ENCODE measurements at places on chromosomes 5 and 9.

DNA sequence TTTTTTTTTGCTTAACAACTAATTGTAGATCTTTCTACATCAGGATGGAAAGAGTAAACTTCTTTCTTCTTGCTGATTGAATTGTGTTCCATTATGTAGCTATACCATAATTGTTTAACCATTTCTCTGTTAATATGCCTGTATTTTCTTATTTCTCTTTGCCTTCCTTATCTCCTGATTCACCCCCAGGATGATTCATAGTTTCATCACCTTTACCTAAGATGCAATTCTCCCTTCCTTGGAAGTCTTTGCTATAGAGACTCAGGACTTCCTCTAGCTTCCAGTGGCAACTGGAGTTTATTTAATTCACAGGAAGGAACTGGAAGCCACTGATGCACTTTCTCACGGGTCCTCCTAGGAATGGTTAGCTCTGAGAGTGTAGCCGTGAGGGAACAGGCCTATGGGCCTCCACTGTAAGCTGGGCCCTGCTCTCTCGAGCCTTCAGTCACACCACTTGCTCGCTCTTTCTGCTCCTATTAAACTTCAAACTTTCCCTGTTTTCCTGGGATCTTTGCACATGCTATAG is 83.1 kb downstream of the FGF1 start:
- no peak for ATAC-seq

GRCh38 chr5:34831303-34831702 is 7.7 kb upstream of the TTC23L start:
- no peak for ATAC-seq

GRCh38 chr5:3853362-3853761 is 257.7 kb downstream of the IRX1 start:
- ATAC-seq = no peak

GRCh38 chr5:82854956-82855355 is 222.2 kb downstream of the TMEM167A start:
- no peak for ATAC-seq

DNA sequence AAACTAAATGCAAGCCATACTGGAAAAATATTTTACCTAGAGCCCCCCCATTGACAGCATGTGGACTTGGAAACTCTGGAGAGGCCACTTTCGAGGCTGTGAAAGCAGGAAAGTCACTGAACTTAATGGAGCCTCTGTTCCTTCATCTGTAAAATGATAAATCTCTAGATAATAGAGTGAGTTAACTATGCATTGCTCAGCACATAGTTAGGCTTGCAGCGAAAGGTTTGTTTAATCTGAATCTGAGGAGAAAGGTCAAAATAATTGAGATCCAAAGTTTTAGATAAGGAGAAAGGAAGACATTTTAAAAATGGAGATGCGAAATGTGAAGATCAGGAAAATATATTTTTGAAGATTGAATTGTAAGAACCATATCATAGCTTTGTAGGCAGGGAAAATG is 4.6 kb downstream of the PCSK5 start:
- no peak for ATAC-seq

DNA sequence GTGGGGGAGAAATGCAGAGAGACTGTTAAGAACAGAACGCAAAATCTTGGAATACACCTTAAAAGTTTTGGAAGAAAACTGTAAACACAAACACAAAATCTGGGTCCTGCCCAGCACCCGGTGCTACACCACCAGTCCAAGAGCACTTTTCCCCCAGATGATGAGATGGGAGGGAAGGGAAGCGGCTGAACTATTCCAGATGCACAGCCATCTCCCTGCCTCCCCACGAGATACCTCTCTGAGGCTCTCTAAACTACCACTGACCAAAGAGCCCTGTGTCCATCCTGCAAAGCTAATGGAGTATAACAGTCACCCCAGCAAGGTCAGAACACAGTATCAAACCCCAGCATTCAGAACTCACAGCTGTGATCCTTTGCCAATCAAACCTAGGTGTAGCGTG is 8.0 kb downstream of the SPARC start:
- ATAC-seq = no peak

GRCh38 chr5:179142434-179143198 is 82.4 kb downstream of the ZNF354C start:
- ATAC-seq = peak; percentile 73

DNA sequence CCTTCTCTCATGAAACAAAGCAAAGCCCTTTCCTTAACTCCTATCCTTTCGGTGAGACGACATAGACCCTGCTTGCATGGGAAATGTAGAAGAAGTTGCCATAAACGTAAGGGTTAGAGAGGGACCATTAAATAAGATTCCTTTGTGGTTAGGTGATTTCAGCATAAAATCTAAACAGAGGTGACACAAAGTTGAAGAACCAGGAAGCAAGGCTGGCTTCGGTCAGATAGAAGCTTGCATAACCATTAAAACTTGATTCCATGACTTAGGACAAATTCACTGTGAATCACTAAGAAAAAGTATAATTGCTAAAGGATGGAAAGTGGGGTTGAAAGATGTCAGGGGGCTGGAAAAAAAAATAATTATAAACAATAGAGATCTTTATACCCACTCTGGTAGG is 30.9 kb upstream of the ABLIM3 start:
- peak; percentile 16 for ATAC-seq

GRCh38 chr9:7223981-7224380 is 466.2 kb downstream of the KDM4C start:
- peak; percentile 22 for ATAC-seq

- ATAC-seq = no peak
Observed at GRCh38 chr5:33772380-33772897, 119.4 kb downstream of the ADAMTS12 start.

GRCh38 chr9:74861773-74862474 is 25.8 kb downstream of the TRPM6 start:
- no peak for ATAC-seq

- ATAC-seq = no peak
Observed at GRCh38 chr9:89036383-89036782, 45.1 kb downstream of the S1PR3 start.

DNA sequence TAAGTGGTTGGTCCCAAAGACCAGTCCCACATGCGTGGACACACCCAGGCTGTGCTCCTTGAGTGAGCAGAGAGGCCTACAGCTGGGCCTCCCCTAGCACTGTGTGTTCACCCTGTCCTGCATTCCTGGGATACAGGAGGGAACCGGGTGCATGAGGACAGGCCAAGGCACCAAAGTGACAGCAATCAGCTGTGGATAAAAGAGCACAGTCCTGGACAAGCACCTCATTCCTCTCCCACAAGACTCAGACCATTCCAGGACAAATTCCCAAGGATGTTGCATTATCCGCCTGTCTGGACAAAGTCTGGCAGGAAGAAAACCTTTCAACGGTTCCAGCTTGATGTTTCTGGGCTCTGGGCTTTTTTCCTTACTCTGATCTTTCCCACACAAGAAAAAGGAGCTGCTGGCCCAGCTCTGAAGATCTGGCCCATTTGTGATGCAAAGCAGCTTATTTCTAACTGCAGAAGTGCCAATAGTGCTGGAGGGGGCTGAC is 273.2 kb downstream of the ENC1 start:
- ATAC-seq = no peak

GRCh38 chr5:105146867-105147266 is 1584.3 kb upstream of the NUDT12 start:
- ATAC-seq = no peak

DNA sequence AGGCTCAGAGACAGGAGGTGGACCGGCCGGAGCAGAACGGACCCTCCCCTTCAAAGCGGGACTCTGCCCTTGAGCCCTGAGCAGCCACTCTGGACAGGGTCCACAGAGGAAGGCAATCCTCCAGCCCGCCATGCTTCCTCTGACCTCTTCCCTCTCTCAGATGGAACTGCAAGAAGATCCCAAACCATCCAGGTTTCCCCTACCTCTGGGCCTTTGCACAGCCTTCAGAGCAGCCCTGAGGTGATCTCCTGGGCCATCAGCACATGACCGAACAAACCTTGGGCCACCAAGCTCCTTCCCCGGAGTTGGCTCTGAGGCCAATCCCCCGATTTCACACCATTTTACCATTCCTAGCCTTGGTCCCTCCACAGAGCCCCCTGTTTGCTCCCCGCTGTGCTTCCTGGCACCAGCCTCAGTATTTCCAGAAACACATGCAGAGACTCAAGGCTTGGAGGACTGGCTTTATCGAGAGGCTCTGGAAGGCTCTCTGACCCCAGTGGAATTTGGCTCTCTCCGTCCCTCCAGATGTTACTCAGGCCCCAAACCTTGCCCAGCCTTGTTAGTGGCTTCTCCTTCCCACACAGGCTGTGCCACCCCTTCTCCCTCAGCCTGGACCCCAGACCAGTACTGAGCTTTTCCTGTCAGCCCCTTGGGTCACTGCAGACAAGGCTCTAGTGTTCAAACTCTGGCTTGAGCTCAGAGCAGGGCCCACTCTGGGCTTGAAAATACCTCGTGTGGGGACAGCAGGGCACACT is 48.6 kb upstream of the KCNMB1 start:
- no peak for ATAC-seq

DNA sequence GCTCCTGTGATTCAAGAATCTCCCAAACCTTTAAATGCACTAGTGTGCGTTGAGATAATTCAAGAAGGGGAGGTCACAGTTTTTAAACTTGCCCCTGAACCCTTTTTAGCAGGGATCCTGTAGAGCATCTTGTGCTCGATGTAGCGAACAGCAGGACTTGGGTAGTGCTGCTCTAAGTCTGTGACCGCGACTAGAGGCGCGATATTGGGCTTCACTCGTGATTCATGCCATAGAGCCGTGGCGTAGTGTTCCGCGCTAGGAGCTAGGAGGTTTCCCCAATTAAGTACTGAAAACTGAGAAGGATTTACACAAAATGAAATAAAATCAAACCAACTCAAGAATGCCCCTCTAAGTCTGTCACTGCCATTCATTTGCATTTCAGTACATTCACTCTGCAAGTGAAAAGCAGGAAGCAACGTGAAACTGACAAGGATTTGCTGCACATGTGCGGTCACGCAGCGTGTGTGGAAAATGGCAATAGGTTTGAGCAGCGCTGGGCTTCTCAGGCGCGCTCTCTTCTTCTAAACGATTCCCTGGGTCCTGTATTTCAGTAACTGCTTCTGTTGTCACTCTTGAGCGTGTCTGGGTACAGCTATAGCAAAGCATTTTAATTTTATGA is 1135.9 kb upstream of the WWC1 start:
- no peak for ATAC-seq

DNA sequence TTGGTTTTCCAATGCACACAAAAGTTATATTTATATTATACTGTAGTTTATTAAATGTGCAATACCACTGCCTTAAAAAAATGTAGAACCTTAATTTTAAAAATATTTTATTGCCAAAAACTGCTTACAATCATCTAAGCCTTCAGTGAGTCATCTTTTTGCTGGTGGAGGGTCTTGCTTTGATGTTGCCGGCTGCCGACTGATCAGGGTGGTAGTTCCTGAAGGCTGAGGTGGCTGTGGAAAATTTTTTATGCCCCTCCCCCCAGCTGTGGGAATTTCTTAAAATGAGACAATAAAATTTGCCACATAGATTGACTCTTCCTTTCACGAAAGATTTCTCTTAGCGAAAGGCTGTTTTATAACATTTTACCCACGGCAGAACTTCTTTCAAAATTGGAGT is 75.9 kb upstream of the SLC25A51 start:
- no peak for ATAC-seq

- no peak for ATAC-seq
Observed at GRCh38 chr5:40503439-40503838, 176.3 kb upstream of the PTGER4 start.

- no peak for ATAC-seq
Observed at GRCh38 chr9:133494636-133495326, 15.9 kb upstream of the SLC2A6 start.

GRCh38 chr5:6449465-6450158 is 953 bp downstream of the UBE2QL1 start:
- no peak for ATAC-seq

GRCh38 chr9:134515026-134515821 is 126.4 kb upstream of the COL5A1 start:
- no peak for ATAC-seq

GRCh38 chr9:121483049-121483448 is 16.6 kb downstream of the GGTA1 start:
- ATAC-seq = peak; percentile 33

GRCh38 chr9:93510041-93510440 is 56.7 kb upstream of the FAM120AOS start:
- ATAC-seq = no peak

DNA sequence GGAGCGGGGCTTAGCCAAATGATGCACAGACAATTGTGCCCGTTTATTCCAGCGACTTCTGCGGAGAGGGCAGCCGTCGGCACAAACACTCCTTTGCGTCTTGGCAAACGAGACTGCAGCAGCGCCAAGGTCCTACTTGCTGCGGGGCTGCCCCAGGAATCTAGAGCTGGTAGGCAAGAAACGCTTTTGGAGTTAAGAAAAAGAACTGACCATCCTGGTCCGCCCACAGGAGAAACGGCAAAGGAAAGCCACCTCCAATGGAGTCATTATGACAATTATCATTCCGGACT is 2.3 kb downstream of the RXFP3 start:
- no peak for ATAC-seq

GRCh38 chr9:118148990-118149389 is 444.8 kb downstream of the TLR4 start:
- ATAC-seq = no peak

DNA sequence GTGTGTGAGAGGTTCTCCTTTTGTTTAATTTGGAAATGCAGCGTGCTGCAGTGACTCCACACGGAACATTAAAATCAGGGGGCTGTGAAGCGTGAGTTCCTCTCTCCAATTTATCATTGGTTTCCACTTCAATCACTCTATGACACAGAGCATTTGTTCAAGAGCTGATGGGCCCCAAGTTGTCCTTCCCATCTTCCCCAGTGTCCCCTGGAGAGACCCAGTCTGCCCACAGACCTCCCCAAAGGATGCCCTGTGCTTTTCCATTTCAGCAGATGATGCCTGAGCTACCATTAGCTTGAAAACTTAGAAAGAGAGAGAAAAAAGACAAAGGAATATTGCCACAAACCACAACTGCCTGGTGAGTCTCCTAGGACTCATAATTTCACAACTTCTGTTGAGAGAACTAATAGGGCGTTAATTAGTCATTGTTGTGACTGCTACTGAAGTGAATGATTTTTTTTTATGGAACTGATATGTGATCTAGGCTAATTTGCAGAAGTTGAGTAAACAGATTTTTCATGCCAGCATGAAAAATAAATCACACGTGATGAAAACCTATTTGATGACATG is 772.7 kb downstream of the SEMA5A start:
- no peak for ATAC-seq

GRCh38 chr5:134122530-134122929 is 8.0 kb downstream of the TCF7 start:
- peak; percentile 26 for ATAC-seq

DNA sequence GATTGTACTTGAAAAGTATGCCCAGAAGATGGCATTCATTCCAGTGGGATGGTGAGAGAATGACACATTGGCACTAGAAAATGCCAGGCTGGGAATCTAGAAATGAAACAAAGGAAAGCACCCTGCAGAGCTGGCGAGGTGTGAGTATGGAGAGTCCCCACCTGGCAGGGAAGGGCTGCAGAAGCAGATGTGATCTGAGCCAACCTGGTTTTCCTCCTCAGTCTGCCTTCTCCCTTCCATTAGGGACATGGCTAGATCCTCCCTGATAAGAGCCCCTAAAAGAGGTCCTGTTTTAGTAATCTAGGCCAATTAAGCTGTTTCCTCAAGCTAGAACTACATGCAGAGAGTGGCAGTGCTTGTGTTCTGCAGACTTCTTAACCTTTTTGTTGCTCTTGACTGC is 24.7 kb upstream of the TNFSF15 start:
- no peak for ATAC-seq

Data from esophagus mucosa (tissue), 1 donor.